Thoracic aorta (tissue), 2 donors: ENCODE measurements at places on chromosomes 6 and 20.

DNA sequence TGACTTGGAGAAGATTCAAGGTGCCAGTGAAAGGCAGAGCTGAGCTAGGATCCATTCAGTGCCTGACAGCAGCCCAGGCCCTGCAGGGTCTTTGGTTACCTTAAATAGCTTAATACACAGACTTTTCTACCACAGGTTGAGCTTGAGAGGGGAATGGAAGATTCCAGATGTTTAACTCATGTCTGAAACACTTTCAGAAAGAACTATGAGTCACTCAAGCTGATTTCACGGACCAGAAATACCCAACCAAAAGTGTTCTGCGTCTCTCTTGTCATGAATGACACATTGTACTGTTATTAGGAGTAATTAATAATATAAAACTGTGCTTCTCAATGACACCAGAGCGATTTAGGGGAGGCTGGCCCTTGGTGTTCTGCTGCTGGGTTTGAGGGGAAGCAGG is 6.4 kb upstream of the PMEPA1 start:
- no peak for DNase-seq

GRCh38 chr6:170098428-170099170 is 192.3 kb downstream of the DLL1 start:
- no peak for DNase-seq

DNA sequence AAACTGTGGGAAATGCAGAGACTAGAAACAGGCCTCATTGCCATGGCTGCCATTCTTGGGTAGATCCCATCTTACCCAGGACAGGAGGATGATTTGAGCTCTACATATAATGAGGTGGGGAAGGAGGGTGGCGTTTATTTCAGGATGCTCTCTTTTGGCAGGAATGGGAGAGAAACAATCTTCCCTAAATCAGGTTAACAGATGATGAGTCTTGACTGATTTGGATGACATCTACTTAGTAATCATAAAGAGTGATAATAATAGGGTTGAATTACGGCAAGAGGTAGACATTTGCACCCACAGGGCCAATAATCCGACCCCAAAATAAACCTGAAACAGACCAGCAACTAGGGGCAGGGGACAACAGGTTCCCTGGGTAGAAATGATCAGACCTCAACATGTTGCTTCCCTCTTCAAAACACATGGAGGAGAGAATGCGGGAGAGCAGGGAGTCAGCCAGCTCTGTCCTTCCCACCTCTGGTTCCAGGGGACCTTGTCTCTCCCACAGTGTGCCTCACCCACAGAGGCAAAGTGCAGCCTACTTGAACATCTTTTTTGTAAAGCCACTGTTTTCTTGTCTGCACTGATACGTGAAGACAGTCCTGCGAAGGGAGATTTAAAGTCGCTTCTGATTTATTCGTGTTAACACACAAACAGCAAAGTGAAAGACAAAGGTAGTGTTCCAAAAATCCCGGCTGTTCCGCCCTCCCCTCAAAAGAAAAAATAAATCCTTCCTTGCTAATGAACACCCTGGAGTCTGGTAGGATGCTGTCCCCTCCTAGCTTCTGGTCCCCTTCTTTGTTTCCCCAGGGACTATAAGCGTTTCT is 3.9 kb downstream of the FOXQ1 start:
- no peak for DNase-seq

- DNase-seq, result no peak
These were observed 41.4 kb downstream of the PTGIS start for GRCh38 chr20:49526568-49526967.

GRCh38 chr6:22300273-22300998 is 3.6 kb upstream of the PRL start:
- no peak for DNase-seq

DNA sequence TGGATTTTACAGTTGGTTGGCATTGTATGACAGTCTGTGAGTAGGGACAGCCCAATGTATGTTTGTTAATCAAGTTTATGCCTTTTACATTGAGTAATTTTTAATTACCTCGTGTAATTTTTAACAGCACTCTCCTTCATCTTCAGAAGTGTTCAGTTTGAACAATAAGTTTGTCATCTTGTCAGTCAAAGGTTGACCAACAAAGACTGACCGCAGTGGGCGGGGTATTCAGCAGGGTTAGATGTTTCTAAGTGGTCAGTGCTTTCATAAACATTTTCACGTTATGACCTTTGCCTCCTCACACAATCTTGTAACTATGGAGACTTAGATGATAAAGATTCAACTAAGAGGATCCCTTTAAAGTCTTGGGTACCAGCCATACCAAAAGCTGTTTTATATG is 40.8 kb downstream of the GFRA4 start:
- no peak for DNase-seq

GRCh38 chr20:13008761-13009681 is at the start of gene SPTLC3:
Gene SPTLC3 (plus strand): TSS chr20:13008972. CDS start chr20:13009268, 296 bp downstream.
- DNase-seq, result no peak

DNA sequence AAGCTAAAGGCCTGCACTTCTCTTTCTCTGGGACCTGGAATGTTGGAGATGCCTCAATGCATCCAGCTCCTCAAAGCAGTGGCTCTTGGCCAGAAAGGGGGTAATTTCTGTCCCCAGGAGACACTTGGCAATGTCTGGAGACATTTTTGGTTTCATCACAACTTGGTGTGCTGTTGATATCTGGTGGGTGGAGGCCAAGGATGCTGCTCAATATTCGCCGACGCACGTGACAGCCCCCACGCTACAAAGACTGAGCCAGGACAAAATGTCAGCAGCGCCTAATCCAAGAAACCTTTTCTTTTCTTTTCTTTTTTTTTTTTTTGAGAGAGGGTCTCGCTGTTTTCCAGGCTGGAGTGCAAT is 79.8 kb downstream of the SULF2 start:
- no peak for DNase-seq

GRCh38 chr20:40797425-40797824 is 108.4 kb upstream of the MAFB start:
- DNase-seq, result no peak

DNA sequence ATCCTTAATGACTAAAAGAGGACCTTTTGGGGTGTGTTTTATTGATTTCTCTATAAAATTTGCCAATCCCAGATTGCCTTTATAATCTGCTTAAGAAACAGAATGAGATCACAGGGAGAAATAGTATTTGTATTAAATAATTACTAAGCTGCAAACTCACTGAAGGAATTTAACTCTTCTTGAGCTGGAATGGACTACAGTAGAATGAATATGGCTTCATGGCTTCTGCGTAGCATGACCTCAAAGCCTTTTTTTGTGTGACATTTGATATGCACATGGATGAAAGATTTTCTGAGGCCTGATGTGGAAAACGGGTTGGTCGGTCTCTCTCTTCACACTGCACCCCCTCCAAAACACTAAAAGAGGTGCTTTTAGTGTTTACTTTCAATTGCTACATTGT is 115.9 kb downstream of the QKI start:
- no peak for DNase-seq

GRCh38 chr20:48676795-48677460 is 150.9 kb downstream of the PREX1 start:
- no peak for DNase-seq

GRCh38 chr6:90420500-90420899 is 123.9 kb upstream of the BACH2 start:
- no peak for DNase-seq

GRCh38 chr20:63933646-63934045 is 22.6 kb downstream of the UCKL1 start:
- no peak for DNase-seq

GRCh38 chr20:38342216-38342615 is 4.1 kb upstream of the LBP start:
- no peak for DNase-seq

DNA sequence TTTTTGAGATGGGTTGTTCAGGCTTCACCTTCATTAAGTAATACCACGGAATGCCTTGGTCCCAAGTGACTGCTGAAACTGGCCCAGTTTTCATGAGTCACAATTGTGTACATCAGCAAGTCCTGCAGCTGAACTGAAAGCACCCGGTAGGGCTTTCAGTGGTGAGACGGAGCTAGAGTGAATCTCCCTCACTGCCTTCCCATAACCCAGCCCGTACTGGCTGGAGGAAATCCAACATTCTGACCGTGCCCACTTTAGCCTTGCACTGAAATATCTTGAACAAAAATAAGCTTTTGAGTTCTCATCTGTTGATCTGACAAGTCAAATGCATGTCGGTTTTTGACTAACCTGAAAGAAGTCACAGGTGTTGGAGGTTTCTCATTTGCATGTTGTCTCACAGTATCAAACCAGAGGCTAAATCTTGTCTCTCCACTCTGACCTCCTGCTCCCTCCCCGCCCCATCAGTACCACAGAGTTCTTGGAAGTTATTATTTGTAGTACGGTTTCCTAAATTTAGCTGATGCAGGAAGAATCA is 35.9 kb downstream of the DUSP22 start:
- peak; percentile 39 for DNase-seq

GRCh38 chr20:51100617-51101016 is 77.7 kb upstream of the KCNG1 start:
- DNase-seq, result no peak

GRCh38 chr6:53486679-53487078 is 58.2 kb downstream of the GCLC start:
- DNase-seq, result no peak

DNA sequence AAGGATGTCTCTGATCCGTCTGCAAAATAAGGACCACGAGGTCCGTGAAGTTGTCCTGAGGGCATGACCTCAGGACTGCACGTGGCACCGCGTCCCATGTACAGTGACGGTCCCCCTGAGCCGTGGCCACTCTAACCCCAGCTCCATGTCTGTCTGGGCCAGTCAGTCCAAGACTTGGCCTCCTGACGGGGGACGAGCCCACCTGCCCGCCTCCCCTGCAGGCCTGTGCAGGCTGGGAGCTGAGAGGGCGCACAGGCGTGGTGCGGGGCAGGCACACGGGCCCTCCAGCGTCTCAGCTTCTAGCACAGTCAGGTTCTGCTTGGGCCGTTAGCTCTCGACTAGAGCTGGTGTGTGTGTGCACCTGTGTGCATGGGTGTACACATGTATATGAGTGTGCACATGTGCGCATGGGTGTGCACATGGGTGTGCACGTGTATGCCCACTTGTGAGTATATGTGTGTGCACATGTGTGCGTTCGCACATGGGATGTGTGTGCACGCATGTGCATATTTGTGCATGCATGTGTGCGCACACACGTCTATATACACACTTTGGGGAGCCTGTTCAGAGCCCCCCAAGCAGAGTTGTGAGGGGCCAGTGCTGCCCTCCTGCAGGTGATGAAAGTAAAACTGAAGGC is 307.0 kb downstream of the TAF4 start:
- DNase-seq, result no peak

- DNase-seq, result no peak
These were observed 322.7 kb upstream of the NOX3 start for GRCh38 chr6:155778336-155778735.

DNA sequence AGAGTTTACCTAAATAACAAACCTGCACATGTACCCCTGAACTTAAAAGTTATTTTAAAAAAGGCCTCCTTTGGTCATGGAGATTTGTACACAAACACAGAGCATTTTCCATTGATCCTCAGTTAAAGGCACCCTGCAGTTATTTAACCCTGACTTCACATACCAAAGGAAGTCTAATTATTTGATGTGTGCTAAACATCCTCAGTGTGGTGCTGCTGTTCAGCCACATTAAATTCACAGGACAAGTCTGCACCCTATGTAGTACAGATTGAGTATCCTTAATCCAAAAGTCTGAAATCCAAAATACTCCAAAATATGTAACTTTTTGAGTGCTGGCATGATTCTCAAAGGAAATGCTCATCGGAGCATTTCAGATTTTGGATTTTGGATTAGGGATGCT is 21.4 kb downstream of the KCNQ5 start:
- DNase-seq, result no peak

DNA sequence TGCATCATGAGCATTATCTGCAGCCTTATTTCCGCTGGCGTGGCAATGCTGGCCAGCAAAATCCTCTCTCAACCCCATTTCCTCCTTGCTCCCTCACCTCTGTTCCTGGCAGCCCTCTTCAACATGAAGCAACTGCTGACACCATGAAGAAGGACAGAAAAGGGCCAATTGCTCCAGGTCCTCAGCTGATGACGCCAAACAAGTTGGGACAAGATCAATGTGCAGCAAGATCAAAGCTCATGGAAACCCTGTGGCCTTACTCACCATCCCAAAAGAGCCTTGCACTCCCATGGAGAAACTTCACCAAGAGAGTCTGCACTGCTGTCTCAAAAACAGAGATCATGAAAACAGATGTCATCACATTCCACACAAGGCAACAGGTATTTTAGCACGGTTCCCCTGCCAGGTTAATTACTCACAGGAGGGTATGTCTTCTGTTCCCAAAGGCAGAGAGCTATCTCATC is 7.4 kb downstream of the GFOD1 start:
- DNase-seq, result no peak

DNA sequence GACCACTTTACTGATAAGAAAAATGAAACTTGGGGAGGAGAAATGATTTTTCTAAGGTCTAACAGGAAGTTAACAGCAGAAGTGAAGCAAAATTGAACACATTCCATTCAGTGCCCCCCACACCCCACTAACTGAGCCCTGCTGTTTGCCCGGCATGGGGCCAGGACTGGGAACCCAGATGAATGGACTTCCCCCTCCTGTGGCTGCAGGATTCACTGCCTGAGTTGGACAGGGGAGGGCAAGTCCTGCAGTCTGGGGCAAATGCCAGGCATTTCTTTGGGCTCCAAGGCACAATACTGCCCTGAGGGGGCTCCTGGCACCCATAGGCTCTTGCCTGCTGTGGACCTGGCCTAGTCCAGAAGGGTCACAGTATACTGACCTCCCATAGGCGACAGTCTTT is 28.3 kb downstream of the FYN start:
- no peak for DNase-seq

DNA sequence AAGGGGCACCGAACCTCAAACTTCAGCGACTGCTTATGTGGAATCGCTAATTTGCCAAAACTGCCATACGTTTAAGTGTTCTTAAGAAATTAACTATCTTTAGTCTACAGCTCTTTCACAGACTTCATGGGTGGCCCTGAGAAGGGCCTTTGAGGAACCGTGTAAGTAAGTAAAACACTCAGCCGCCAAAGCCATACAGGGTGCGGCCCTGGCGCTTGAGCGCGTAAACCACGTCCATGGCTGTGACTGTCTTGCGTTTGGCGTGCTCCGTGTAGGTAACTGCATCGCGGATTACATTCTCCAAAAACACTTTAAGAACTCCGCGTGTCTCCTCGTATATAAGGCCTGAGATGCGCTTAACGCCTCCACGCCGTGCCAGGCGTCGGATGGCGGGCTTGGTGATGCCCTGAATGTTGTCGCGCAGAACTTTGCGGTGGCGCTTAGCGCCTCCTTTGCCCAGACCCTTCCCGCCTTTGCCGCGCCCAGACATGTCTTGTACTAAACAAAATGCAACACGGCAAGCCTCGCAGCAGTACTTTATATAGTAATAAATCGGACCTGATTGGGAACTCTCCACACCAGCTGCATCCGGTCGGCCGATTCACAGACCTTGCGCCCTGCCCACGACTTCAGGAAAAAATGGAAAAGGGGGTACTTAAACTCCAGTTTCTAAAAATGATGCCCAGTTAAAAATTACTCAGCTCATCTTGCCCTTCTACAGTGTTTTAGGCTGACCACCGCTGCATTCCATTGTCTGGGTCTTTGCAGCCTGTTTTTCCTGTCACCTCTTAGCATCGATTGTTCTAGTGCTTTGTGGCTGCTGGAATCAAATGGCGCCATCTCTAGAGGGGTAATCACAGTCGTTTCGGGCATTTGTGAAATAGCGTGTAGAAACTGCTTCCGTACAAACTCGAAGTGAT is 38.9 kb downstream of the OR2B2 start:
- DNase-seq, result no peak
